Stimulated activated CD8-positive, alpha-beta memory T cell treated with anti-CD3 and anti-CD28 coated beads, Interleukin-15, amount 100 ng/mL, for 24 hours (primary cell): ENCODE measurements at places on chromosomes 1 and 21.

- DNase-seq, result no peak
Measured at GRCh38 chr1:197356723-197357533, 88.9 kb downstream of the CRB1 start.

GRCh38 chr1:92376345-92376744 lies 77.5 kb downstream of the RPAP2 start:
- DNase-seq, result no peak

DNA sequence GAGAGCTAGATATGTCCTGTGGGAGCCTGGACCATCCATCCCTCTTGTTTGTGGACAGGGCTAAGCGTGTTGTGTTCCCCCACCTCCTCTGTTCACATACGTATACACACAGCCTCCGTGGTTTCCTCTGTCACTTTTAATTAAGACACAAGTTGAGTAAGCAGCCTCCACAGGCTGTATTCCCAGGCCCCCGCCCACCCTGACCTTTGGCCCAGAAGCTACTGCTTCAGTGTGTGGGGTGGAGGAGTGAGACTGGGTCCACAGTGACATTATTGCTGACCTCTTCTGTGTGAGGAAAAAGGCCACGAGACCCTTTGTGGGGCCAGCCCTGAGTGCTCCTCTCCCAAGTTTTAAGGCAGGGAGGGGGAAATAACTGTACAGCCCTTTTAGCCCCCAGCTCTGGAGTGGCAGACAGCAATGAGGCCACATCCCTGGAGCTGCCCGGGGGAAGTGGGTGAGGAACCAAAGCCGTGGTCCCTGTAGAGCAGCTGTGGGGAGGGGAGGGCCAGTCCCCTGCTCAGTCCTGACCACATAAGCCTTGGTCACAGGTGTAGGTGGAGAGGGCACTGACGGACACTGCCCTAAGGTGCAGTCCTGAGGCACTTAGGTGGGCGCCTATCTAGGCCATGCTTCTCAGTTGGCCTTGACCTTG lies 4.4 kb downstream of the ELOVL1 start:
- no peak for DNase-seq

DNA sequence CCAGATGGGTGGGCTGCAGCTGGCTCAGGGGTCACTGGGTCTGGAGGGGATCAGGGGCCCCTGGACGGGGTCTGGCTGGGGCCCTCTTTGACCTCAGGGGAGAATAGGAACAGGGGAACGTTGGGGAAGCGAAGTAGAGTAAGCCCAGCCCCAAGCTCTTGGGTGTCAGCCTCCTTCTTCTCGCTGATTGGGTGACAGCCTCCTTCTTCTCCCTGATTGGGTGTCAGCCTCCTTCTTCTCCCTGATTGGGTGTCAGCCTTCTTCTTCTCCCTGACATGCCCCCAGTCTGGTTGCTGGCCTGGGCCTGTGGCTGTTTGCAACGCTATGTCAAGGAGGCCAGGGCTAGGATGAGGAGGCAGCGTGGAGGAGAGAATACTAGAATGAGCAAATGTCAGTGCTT lies 76.7 kb upstream of the CASZ1 start:
- DNase-seq, result no peak

DNA sequence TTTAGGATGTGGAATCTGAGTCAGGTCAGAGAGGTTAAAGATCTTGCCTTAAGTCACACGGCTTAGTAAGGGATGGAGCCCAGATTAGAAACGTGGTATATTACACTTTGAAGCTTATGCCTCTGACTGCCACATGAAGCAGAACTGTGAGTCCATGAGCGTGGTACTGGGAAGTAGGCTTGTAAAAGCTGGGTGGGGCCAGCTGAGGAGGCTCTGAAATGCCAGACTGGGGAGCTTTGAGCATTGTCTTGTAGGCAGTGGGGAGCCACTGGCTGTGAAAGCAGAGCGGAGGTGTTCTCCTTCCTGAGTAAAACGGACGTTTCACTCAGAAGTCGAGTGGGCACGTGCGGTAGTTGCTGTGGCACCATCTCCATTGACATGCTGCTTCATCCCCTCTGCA lies 72.6 kb upstream of the USP24 start:
- DNase-seq, result no peak

GRCh38 chr1:75129983-75130789 lies 4.0 kb upstream of the LHX8 start:
- DNase-seq, result no peak

DNA sequence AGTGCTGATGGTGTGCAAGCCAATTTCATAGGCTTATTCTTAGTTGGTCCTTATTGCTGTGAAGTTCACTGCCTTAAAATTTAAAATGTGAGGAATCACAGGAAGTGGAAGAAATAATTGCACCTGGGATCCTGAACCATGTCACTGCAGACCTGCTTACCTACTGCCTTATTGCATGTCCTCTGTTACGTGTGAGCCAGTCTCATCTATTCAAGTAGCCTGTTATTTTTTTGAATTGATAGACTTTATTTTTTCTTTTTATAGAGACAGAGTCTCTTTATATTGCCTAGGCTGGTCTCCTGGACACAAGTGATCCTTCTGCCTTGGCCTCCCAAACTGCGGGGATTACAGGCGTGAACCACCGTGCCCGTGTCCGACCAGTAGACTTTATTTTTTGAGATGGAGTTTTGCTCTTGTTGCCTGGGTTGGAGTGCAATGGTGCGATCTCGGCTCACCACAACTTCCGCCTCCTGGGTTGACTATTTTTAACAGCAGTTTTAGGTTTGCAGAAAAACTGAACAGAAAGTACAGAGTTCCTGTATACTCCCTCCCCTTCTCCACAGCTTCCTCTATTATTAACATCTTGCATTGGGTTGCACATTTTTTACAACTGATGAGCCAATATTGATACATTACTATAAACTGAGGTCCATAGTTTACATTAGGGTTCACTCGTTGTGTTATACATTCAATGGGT lies 14.0 kb upstream of the DISC1 start:
- DNase-seq, result no peak
